ENCODE measurements at places on chromosomes 1 and 21.
A peak's percentile ranks its signal among the peaks of the same experiment; 100 is the strongest.

DNA sequence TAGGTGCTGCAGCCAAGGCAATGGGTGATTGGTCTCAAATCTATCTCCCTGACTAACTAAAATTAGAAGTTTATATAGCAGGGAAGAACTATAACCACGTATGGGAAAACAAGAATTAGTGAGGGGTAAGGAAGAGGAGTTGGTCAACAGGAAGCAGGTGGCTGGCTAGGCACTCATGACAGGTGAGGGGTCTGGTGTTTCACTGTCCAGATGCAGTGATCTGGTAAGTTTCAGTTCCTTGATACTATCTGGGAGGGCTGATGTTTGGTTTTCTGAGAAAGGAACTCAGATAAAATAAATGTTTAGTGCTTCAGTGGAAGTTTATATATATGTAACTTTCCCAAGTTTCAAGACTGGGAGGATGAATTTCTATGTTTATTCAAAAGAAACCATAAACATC lies 11.6 kb upstream of the POU2F1 start:
- DNase-seq = no peak

DNA sequence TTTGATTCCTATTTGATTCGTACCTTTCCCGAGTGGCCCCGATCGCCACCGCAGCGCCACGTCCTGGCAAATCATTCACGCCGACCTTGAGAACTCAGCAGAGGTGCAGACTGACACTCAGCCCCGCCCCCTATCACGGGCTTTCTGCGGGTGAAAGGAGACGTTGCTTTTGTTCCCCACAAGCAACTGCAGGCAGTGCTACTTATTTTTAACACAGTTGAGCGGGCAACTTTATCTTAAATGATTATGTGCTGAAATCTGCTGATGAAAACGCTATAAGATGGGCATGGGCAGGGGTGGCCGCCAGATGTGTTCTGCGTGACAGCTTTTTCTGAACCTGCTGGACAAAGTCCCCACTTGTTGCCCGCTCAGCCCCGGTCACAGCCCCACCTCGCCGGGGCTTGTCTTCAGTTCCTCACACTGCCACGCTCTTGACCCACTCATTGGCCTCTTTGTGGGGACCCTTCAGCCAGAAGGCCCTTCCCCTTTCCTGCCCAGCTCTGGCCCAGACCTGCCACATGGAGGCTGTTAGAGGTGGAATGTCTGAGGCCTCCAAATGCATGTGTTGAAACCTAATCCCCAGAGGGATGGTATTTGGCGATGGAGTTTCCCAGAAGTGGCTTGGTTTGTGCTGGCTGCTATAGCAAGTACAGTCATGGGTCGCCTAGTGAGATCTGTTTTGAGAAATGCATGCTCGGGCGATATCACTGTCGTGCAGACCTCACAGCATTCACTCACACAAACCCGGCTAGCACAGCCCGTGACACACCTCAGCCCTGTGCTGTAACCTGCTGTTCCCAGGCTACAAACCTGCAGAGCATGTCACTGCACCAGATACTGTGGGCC lies 15.7 kb upstream of the PDXK start:
- peak; percentile 46 for DNase-seq

- DNase-seq = no peak
Observed at GRCh38 chr1:213564215-213564659, 423.5 kb upstream of the PROX1 start.

GRCh38 chr1:45518910-45519309 lies 2.8 kb downstream of the PRDX1 start:
- no peak for DNase-seq

- DNase-seq = no peak
Observed at GRCh38 chr1:169941982-169942830, 48.5 kb upstream of the SCYL3 start.

DNA sequence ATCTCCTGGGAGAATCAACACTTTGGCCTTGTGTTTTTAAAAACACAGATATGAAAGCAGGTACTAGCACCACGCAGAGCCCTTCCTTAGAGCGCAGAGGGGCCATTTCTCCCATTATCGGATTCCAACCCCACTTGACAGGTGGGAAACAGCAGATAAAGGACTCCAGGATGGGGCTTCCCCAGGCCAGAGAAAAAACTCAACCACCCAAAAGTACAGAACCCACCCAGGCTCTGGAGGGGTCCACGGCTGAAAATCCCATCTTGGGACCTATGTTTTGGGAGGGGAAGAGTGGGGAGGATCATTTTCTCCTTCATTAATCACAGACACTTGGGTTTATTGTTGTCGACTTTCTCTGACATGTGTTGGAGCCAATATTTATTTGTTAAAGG lies 27.1 kb upstream of the COL18A1 start:
- DNase-seq = no peak

DNA sequence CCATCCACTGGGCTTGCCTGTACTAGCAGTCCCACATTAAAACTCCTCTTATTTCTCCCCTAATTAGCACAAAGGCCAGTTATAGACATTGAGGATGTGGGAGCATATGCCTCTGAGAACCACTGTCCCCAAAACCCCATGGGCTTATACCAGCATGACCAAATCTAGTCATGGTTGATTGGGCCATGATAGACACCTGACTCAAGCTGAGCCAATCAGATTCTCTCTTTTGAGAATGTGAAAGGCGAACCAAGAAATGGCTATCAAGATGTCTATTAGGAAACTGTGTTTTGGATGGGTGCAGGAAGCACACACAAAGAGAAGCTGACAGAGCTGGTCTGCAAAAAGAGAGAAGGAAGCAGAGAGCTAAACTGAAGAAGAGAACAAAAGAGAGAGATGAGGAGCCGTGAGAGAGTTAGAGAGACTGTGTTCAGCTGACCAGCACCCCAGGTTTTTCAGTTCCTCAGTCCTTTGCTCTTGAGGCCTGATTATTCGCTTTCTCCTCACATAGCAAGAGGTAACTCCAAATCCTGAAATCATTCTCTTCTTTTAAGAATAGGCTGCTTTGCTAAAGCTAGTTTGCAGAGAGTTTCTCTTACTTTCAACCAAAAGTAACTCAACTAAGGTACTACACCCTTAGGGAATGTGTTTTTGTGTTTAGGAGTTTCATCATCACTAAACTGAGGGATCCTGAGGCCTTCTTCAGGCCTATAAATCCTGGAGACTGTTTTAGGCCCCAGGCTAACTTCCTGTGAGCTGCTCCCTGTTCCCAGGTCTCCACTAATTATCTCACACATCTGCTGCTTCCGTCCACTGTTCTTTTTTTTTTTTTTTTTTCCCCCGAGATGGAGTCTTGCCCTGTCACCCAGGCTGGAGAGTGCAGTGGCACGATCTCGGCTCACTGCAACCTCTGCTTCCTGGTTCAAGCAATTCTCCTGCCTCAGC lies 7.9 kb upstream of the TIPRL start:
- no peak for DNase-seq

GRCh38 chr1:201791779-201792173 lies 37.2 kb upstream of the IPO9 start:
- DNase-seq = no peak

DNA sequence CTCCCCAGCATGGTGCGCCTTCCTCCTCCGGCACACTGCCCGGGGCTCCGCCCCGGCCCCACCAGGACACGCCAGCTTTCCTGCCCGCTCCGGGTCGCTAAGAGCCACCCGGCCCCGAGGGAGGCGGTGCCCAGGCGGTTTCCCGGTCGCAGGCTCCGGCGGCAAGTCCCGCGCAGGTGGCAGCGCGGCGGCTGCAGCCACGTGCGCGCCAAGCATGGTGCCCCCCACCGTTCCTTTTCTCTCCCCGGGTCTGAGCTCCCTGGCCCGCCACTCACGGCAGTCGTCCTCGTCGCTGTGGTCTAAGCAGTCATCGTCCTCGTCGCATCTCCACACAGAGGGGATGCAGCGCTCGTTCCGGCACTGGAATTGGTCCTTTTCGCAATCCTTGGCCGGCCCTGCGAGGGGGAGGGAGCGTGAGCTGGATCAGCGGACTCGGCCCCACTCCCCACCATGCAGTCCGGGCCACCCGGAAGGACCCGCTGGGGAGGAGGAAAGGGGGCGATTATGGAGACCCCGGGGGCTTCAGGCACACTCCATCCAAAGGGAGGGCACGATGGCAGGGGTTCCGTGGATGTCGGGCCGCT lies 1.2 kb downstream of the LRP8 start:
- DNase-seq = peak; percentile 59

DNA sequence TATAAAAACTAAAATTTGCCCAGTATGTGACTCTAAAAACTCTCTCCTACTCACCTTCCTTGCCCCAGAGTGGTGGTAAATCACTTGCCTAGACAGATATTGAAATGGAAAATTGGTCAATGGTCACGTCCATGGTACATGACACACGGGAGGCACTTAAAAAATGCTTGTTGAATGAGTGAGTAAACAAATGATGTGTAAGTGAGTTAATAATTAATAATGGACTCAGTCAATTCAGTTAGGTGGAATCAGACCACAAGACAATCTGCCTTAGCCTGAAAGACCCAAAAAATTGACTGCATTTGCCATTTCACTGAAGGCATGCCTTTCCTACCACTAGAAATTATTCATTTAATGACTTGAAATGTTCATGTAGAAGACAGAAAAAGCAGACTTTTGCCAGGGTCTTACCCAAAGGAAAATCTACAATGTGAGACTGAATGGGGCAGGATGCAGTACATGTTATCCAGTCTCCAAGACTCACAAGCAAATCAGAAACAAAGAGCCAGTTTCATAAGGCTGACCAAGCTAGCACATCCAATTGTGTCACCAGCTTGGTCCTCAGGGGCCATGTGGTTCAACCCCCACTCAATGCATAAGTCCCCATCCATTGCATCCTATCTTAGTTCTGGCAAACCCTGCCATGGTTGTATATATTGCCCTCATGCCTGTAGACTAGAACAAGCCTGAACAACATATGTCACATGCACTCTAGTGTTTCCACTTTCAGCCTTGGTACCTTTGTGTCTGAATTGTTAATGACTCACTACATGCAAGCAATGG lies 73.6 kb downstream of the TBX15 start:
- no peak for DNase-seq

GRCh38 chr1:110540891-110541685 lies 22.1 kb upstream of the KCNA10 start:
- DNase-seq = no peak

Data from stimulated activated CD8-positive, alpha-beta memory T cell treated with anti-CD3 and anti-CD28 coated beads, Interleukin-4, amount 100 ng/mL, for 48 hours (primary cell).